ENCODE measurements at places on chromosomes 11 and 22.

DNA sequence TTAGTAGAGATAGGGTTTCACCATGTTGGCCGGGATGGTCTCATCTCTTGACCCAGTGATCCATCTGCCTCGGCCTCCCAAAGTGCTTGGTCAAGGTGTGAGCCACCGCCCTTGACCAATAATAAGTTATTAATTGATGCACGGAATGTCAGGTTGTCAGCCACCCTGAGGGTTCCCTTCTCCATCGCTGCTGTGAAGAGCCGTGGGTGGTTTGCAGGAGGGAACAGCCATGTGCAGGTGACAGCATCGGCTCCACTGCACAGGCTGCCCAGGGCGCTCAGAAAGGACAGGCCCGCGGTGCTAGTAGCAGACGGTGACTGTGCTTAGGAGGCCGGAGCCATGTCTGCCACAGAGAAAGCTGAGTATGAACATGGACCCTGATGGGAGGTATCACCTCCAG is 814.0 kb downstream of the BRD1 start:
- no peaks in the 10 kb centered on the region for H3K36me3 ChIP-seq
- H3K27me3 ChIP-seq = no peaks in the 10 kb centered on the region
- H3K27ac ChIP-seq = no peak overlapping the region
- no peaks in the 10 kb centered on the region for H3K4me1 ChIP-seq
- DNase-seq = no peak

DNA sequence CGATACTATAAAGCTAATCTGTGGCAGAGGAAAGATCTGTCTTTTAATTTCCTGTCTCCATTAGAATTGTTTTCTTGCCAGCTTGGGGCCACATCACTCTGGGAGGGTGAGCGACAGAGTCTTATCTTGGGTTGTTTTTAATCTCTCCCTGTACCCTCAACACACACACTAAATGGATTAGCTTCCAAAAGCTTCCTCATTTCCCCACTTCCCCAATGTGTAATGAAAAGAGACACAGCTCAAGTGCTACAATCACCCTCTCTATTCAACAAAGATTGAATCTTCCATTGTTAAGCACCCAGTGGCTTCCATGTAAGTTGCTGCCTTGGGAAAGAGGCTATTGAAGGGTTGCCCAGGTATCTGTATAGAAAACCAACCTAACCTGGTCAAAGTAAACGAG is 6.1 kb upstream of the ASCL3 start:
- H3K36me3 ChIP-seq = no peaks in the 10 kb centered on the region
- H3K4me3 ChIP-seq = no peak overlapping the region
- no peaks in the 10 kb centered on the region for H3K4me1 ChIP-seq
- H3K27me3 ChIP-seq = no peaks in the 10 kb centered on the region
- DNase-seq = no peak

DNA sequence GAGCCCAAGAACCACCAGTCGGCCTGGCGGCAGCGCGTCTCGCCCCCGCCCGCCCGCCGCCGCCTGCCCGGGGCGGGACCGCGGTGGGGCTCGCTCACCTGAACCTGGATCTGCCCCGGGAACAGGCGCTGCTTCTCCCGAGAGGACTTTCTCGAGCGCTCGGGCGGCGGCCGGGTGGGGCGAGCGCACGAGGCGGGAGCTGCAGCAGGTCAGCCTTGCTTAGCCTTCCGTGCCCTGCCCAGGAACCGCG is 133 bp downstream of the MYH9 start:
- H3K4me3 ChIP-seq = peak overlapping the region; percentile 56
- H3K36me3 ChIP-seq = no peaks in the 10 kb centered on the region
- DNase-seq = no peak
- no peaks in the 10 kb centered on the region for H3K27me3 ChIP-seq

DNA sequence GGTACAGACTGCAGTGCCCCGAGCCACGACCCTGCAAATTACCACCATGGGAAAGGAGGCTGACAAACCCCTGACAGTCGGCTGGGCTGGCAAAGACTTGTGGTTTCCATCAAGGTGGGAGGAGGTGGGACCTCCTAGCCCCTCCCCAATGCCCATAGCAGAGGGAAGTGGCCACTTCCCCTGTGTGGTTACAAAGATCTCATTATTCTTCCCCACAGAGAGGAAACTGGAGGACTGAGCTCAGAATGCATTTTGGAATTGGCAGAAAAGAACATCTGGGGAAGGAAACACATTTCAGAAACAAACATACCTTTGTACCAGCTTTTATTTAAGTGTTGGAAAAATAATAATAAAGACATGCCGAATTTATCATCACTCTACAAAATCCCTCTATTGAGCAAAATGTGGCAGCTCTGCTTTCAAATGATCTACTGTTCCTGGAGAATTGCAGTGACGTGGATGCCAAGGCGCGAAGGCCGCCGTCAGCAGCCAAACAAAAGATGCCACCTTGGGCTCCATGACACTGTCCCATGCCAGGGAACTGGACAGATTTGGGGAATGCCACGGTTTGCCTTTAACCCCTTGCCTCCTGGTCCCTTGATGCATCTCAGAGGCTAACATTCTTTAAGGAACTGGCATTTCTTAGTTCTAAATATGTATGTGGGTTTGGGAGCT is 169.6 kb downstream of the CRYBB2 start:
- DNase-seq = no peak
- H3K27me3 ChIP-seq = no peaks in the 10 kb centered on the region
- H3K4me1 ChIP-seq = peaks cover 19% of the 10 kb centered on the region

DNA sequence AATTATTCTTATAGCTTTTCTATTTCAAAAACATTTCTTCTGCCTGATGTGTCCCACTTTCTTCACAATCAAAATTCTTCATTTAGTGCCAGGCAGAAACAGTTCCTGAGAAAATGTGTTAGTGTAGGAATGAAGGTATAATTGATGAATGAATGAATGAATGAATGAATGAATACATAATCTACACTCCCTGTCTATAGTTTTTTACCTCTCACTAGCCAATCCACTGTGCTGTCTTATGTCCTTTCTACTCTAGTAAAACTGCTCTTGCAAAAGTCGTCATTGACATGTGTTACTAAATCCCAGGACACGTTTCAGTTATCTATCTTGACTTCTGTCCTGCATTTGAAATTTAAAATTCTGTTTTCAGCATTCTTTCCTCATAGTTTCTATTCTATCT is 42.9 kb downstream of the CHORDC1 start:
- H3K4me1 ChIP-seq = no peaks in the 10 kb centered on the region
- H3K4me3 ChIP-seq = no peak overlapping the region
- H3K27me3 ChIP-seq = no peaks in the 10 kb centered on the region
- H3K27ac ChIP-seq = no peak overlapping the region
- H3K36me3 ChIP-seq = no peaks in the 10 kb centered on the region

DNA sequence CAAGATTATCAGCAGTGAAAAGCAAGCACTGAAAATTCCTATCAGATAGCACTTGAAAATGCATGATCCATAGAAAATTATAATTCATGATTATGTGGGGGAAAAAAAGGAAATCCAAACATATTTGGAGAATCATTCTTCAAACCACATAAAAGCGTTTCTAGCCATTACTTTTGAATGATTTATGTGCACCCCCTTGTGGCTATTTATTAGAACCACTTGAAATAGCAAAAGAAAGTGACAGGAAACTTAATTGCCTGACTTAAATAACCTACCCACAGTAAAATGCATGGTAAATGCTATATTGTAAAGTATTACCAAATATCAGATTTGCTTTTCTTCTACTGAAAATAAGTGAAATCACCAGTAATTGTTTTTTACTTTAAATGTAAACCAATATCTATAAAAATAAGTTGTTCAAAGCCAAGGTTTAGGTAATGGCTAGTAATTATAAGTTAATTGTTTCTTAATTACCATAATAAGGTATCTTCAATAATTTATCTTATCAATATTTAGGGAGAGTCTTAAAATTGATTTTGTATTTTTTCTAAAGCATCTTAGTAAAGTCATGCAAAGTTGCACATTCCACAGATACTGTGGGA is 168.5 kb downstream of the ARHGAP42 start:
- DNase-seq = no peak
- H3K27me3 ChIP-seq = no peaks in the 10 kb centered on the region
- no peak overlapping the region for H3K27ac ChIP-seq
- no peaks in the 10 kb centered on the region for H3K36me3 ChIP-seq
- no peaks in the 10 kb centered on the region for H3K4me1 ChIP-seq
- H3K4me3 ChIP-seq = no peak overlapping the region

DNA sequence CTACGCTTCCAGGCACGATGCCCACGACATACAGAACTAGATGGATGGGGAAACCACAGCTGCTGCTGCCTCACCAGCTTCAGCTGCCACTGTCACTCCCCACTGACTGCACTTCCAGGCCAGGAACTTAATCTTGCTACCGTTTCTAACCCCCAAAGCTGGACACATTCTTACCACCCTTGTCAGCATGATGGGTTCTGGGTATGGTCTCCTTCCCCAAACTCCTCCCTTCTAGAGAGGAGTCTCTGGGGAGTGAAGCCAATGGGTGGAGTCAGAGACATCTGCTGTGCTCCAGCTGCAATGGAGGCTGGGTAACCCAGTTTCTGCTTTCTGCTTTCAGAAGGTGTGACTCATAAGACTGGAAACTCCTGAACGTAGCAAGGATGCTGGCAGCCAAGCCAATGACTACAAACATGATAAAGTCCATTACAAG is 87.0 kb upstream of the THY1 start:
- H3K4me3 ChIP-seq = no peak overlapping the region
- no peak overlapping the region for H3K27ac ChIP-seq
- no peaks in the 10 kb centered on the region for H3K4me1 ChIP-seq
- H3K27me3 ChIP-seq = peaks cover 22% of the 10 kb centered on the region
- H3K36me3 ChIP-seq = no peaks in the 10 kb centered on the region

DNA sequence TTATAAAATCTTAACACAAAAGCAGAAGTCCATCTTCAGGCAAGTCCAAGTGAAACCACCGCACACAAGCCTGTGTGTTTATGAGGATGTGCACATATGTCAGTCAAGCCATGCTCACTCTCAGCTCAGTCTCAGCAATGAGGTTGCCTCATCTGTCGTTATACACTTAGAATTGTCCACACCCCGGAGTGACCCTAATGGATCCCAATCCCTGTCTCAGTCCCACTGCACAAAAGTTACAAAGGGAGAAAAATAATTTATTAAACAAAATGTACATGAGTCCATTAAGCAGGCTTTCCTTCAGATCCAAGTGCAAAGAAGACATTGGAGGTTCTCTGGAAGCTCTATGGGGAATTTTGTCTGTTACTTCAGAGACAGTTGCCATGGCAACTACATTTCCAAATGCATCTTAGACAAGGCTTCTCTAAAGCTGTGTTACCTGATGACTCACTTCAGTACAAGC is 24.4 kb downstream of the OR8B12 start:
- H3K36me3 ChIP-seq = no peaks in the 10 kb centered on the region
- no peak for DNase-seq
- no peak overlapping the region for H3K4me3 ChIP-seq
- H3K4me1 ChIP-seq = no peaks in the 10 kb centered on the region

- no peak overlapping the region for H3K4me3 ChIP-seq
- no peak for DNase-seq
- no peaks in the 10 kb centered on the region for H3K36me3 ChIP-seq
- H3K4me1 ChIP-seq = no peaks in the 10 kb centered on the region
- no peak overlapping the region for H3K27ac ChIP-seq
Measured at GRCh38 chr11:76251576-76251975, 45.3 kb upstream of the WNT11 start.

DNA sequence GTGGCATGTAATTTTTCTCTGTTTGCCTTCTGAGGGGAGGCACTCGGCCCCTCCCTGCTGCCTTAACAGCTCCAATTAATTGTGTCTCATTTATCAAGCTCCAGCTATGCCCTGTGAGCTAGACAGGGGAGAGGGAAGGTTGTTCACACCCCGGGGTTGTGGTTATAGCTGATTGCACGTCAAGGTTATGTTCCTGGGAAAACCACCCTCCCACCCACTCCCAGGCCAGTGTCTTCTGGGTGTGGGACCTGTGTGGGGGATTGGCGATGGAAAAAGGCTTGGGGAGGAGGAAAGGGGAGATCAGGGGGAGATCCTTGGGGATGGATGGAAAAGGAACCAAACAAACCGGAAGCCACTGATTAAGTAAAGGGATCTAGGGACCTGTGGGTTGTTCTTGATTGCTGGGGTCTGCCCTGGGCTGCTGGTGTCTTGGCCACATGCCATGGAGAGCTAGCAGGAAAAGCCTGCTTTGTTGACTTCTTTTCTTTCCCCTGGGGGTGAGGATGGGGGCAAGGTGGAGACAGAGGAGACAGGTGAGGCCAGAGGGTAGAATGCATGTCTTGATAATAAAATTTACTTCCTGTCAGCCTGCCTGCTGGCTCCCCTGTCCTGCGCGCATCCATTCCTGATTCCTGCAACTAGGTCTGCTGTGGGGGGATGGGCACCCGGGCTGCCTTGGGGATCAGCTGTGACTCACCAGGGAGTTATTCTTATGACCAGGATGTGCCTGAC is 13.5 kb upstream of the SORL1-AS1 start:
- no peaks in the 10 kb centered on the region for H3K27me3 ChIP-seq
- no peak overlapping the region for H3K4me3 ChIP-seq
- peak; percentile 43 for DNase-seq
- no peaks in the 10 kb centered on the region for H3K36me3 ChIP-seq
- peaks cover 5% of the 10 kb centered on the region for H3K4me1 ChIP-seq

DNA sequence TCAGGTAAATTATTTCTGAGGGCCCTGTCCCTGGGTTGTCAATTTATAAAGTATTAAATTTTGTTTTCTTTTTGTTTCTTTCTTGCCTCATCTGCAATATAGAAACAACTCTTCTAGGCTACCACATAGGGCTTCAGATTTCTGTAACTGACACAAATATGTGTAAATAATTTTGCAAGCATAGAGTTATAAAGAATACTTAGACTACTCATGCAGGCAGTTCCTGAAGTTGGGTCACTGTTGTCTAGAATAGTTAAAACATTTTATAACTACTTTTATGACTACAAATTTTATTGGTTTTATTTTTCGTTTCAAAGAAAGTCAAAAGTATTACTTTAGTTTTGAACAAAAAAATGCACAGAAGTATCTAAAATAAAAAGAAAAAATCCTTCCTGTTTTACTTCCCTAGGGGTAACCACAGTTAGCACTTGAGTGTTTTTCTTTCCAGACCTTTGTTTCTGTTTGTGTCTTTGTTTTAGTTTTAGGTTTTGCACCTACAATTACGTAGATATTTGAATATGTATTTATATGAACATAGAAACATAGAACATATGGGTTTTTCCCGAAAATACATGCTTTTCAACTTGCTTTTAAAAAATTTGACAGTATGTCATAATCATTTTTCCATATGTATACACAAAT is 12.4 kb upstream of the TMEM123 start:
- H3K4me3 ChIP-seq = no peak overlapping the region
- H3K4me1 ChIP-seq = no peaks in the 10 kb centered on the region
- H3K27ac ChIP-seq = no peak overlapping the region
- H3K36me3 ChIP-seq = no peaks in the 10 kb centered on the region
- no peaks in the 10 kb centered on the region for H3K27me3 ChIP-seq

DNA sequence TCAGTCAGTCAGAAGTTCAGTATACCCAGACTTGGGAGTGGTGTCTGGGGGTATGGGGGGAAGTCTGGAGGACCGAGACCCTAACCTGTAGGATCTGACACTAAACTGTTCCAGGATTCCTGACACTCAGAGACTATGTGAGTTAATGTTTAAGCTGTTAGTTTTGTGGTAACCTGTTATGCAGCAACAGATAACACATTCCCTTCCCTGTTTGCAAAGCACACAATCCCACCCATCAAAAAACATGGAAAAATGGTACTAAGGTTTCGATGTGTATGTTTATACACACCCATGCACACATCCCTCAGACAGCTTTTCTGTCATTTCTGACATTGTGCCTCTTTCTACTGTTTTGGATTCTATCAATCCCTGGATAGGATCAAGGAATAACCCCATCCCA is 27.6 kb downstream of the ZNF280B start:
- no peak overlapping the region for H3K27ac ChIP-seq
- no peak overlapping the region for H3K4me3 ChIP-seq
- DNase-seq = no peak
- no peaks in the 10 kb centered on the region for H3K27me3 ChIP-seq
